ENCODE measurements at places on chromosomes 5 and 9. TPM values are rescaled to one million over a fixed set of nuclear protein-coding genes. Genes with fewer than 3 reads are reported as not detected.

Gene TGFBI
- total RNA-seq: 0.97 TPM

DNA sequence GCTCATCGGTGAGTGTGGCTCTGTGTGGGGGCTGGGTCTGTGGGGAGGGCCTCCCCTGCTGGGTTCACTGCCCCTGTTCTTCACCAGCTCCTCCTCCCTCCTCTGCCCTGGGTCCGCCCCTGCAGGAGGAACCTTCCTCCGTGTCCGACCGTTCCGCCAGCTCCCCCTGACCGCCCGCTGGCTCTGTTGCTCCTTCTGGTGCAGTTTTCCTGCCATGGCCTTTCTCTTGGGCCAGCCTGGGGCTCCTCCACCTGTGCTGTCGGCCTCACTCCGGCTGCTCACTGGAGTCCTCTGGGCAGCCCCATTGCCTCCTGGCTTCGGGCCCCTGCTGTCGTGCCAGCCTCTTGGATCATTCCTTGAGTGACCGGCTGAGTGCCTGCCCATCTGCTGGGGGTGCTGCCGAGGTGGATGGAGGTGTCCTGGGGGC lies 12.3 kb downstream of the RNU6ATAC start:
- no peak overlapping the region for H3K4me3 ChIP-seq
- no peak overlapping the region for H3K27ac ChIP-seq
- H3K27me3 ChIP-seq: no peaks in the 10 kb centered on the region
- peaks cover 42% of the 10 kb centered on the region for H3K36me3 ChIP-seq

Gene CDH9
- not detected for total RNA-seq

GRCh38 chr5:43215073-43215631 lies 23.1 kb downstream of the NIM1K start:
- H3K4me3 ChIP-seq: no peak overlapping the region
- no peak for DNase-seq
- H3K27me3 ChIP-seq: peaks cover 10% of the 10 kb centered on the region
- H3K27ac ChIP-seq: no peak overlapping the region
- peaks cover 2% of the 10 kb centered on the region for H3K36me3 ChIP-seq

DNA sequence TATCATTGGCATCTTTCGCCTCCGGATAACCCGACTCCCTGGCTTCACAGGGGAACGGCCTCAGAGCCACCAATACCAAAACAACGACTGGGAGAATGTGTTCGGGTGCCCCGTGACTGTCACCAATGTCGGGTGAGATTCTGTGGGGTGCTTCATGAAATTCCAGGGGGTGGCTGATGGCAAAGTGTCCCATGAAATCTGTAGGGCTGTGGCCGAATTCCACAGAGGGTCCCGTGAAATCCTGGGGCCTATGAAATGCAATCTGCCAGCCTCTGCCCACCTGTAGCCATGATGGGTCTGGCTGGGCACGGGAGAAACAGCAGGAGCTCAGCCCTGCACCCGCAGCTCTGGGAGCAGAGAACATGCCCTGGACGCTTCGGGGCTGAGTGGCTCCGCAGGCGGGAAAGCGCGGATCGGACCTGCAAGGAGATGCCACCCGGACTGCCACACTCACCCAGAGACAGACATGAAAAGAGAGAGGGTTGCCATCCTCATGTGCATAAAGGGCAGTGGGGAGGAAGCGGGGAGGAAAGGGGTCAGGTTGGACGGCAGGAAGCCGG lies 192.4 kb downstream of the OLFM1 start:
- no peaks in the 10 kb centered on the region for H3K4me1 ChIP-seq
- no peak overlapping the region for H3K27ac ChIP-seq
- peaks cover 4% of the 10 kb centered on the region for H3K27me3 ChIP-seq
- no peak for DNase-seq
- H3K36me3 ChIP-seq: no peaks in the 10 kb centered on the region
- H3K4me3 ChIP-seq: no peak overlapping the region

All from activated CD4-positive, alpha-beta memory T cell treated with anti-CD3 and anti-CD28 coated beads for 36 hours (primary cell).